Vagina (tissue), 2 donors: ENCODE measurements at places on chromosomes 7 and 10. TPM values are rescaled to one million over a fixed set of nuclear protein-coding genes. Genes with fewer than 3 reads are reported as not detected.

DNA sequence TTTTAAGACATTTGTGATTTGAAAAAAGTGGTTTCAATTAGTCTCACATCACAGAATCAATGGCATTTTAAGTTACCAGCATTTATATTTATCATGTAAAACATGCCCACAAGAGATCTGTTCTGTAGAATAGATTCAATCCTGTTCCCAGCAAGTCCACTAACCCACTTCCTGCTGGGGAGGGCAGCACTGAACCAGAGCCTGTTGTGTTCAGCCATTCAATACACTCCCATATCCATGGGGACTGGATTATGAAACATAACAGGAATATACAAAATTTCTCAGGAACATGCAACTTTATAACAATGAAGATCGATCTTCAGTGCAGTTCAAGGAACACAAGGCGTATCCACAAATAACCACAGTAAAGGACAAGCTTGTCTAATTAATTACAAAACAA, 24.4 kb upstream of the ANK3 start:
- no peak for DNase-seq

DNA sequence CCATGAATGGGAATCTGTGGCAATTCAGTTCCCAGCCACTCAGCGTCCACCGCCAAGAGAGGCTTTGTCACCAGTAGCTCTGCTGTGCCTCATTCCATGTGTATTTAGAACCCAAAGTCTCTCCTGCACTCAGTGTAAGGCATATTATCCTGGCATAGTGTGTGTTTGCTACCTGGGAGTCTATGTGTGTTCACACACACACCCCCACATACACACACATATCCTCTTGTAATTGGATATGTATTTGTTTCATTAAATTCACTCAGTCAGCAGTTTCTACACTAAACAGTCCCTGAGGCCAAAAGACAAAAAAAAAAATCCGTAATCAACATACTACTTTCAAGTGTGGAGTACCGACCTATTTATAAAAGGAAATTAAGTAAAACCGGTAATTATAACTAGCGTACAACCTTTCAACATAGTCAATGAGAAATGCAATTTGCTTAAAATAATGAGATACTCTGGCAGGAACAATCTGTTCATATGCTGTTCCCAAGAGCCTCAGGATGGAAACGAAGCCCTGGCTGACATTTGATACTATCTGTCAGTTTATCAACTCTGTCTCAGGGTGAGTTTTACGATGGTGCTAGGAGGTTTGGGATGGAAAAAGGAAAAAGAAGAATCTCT, 425.8 kb upstream of the CELF2 start:
- no peak for DNase-seq

DNA sequence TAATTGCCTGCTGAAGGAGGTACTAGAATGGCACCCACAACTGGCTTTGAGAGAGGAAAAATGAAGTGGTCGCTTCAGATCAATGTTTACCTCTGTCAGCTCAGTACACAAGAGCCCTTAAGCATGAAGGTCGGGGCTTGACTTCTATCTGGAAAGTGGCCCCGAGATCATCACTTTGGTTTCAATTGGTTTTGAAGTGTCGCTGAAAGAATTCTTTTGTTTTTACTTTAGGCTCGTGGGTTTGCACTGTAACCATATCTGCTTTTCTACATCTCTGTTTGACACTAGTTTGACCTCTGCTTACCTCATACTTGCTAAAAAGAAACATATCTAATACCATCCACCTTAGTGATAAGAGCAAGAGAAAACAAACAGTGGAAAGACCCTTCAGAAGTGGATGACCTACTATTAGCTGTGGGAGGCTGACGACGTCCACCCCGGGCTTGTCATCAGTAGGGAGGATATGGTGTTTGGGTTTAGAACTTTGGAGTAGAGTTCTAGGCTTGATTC, 361.8 kb downstream of the GATA3 start:
- DNase-seq = no peak

Gene SKIDA1
- 2.7 TPM for total RNA-seq

GRCh38 chr10:111885919-111886318, 297.6 kb downstream of the GPAM start:
- DNase-seq = no peak

DNA sequence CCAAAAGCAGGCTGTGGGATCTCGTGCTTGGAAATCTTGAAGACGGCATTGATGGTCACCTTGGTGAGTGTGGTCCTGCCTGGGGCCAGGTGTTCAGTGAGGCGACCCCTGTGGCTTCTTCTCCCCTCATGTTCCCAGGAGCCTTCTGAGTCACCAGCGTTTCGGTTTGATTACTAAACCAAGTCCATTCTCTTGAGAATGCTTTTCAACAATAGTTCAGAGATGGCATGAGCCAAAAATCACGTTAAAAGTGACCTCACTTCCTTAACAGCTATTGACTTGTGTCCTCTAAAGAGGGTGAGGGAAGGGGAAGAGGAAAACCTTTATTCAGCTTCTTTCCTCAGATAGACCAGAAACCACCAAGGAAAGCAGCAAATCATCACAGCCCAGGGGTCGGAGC, 315.2 kb downstream of the GATA3 start:
- DNase-seq = no peak

Gene JAKMIP3
- 0.49 TPM for total RNA-seq

DNA sequence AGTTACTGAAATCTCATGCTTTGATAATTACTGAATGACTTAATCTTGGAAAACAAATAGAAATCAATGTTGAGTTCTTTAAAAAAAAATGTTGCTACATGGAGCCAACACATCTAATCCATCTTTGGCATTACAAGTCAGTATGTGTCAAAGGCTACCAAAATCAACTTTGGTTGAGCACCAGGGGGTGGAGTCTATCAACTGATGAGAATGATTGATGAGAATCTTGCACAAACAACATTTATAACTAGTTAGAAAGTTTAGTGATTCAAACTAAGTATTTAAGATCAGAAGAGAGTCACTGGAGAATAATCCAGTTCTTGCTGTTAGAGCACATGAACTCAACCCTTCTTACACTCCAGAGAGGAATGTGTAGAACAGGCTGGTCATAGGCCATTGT, 70.5 kb upstream of the LRRC17 start:
- DNase-seq = no peak

DNA sequence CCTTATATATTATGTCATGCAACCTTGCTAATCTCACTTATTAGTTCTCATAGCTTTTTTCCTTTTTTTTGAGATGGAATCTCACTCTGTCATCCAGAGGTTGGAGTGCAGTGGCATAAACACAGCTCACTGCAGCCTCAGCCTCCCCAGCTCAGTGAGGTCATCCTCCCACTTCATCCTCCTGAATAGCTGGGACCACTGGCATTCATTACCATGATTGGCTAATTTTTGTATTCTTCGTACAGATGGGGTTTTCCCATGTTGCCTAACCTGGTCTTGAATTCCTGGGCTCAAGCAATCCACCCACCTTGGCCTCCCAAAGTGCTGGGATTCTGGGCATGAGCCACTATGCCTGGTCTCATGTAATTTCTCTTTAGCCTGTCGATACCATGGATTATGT, 89.1 kb upstream of the TRIM24 start:
- no peak for DNase-seq

Gene GPNMB
- 113 TPM for total RNA-seq

DNA sequence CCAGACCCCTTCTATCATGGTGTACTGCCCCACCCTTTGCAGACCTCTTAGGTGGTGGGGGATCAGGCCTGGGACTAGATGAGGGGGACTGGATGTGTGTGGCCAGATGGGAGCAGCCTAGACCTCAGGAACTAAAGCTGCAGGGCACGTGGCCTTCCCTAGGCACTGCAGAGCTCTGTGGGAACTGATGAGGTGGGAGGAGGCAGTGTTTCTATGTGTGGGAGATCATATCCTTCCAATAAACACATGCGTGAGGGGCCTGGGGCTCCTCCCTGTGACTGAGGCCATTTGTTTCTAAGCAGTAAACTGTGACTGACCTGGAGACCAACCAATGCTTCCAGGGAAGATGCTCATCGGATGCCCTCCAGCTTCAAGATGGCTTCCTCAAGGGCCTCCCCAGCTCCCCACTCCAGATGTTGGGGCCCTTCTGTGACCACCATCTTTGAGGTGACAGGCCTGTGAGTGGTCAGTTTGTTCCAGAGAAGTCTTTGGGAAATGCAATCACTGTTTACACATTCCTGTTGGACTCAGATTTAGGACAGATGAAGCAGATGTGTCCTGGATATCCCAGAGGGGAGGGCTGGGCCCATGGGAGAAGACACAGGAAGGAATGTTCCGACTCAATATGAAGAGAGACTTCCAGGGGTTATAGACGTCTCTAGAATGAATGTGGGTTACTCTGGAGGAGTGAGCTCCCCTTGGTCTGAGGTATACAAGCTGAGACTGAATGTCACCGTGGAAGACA, 23.6 kb upstream of the ZCCHC24 start:
- peak; percentile 81 for DNase-seq

Gene CRHR2
- not detected for total RNA-seq

- no peak for DNase-seq
Measured at GRCh38 chr10:66301078-66301477, 624.8 kb upstream of the LRRTM3 start.

Gene MRC1
- total RNA-seq = 18.9 TPM

GRCh38 chr7:36261019-36261754, 108.1 kb downstream of the EEPD1 start:
- no peak for DNase-seq

DNA sequence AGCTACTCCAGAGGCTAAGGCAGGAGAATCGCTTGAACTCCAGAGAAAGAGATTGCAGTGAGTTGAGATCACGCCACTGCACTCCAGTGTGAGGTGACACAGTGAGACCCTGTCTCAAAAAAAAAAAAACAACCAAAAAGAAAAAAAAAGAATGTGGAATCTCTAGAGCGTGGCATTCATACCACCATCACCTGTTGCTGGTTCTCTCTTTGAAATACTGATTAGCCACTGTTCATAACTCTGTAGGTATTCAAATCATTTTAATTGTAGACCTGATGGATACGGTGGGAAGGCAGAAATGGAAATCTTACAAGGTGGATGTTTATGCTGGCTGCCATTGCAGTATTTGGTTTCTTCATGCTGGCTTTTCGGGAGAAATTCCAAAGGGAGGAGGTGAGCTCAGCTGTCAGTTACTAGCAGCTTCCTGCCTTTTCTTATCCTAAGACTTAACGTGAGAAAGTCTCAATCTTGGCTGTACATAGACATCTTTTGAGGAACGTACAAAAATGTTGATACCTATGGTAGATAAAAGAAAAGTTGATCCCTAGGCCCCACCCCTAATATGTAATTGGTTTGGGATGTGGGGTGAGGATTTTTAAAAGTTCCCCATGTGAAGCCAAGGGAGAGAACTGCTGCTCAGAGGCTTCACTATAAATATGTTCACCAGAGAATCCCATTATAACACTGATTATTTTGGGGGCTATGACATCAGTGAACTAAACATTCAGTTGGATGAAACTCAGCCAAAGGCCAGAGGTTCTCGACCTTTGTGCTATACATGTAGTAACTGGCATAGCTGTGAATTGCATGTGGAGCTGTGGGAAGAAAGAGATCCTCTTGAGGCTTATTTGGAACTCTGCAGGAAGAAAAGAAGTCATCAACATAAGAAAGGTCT, 26.9 kb upstream of the MKLN1 start:
- no peak for DNase-seq

GRCh38 chr10:131786756-131787605, 113.8 kb upstream of the PPP2R2D start:
- peak; percentile 28 for DNase-seq

DNA sequence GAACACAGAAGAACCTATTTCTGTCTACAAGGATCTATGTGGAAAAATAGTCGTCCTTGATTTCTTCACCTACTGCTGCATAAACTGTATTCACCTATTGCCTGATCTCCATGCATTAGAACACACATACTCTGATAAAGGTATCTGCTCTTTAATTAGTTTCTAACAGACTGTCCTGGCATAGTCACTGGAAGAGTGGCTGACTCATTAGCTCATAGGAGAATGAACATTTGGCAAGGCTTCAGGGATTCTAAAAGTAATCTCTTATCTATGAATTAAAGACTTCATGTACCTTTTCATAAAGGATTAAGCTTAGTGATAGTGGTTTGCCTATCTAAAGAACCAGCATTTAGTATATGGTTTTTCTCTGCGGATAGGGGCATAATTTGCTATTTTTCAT, 4.1 kb downstream of the NHLRC2 start:
- DNase-seq = no peak

DNA sequence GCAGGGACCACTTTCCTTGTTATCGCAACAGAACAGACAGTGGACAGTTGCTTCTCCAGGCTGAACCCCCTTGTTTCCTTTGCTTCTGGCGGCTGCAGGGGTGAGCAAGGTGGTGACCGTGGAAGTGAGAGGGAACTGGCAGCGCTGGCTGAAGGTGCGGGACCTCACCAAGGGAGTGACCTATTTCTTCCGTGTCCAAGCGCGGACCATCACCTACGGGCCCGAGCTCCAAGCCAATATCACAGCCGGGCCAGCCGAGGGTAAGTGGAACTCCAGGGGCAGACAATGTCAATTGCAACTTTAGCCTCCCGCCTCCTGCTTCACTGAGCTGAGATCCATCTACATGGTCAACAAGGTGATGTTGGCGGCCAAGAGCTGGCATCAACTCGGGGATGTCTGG, 462.1 kb upstream of the FOXK1 start:
- DNase-seq = no peak

DNA sequence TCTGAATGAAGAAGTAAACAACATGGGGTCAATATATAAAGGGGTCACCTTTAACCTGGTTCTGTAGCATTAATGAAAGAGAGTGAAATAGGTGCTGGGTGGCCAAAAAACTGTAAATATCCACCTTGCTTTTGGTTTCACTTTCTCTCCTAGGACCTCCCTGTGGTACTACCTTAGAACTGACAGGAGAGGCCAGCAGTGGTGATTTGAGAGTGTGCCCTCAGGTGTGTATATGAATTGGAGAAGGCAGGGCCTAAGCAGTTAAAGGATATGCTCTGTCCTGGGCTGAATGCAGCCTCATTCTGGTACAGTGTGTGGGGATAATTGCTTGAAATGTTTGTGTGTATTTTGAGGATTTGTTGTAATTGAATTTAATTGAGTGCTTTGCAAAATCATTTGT, 62.0 kb downstream of the BBS9 start:
- DNase-seq = no peak

DNA sequence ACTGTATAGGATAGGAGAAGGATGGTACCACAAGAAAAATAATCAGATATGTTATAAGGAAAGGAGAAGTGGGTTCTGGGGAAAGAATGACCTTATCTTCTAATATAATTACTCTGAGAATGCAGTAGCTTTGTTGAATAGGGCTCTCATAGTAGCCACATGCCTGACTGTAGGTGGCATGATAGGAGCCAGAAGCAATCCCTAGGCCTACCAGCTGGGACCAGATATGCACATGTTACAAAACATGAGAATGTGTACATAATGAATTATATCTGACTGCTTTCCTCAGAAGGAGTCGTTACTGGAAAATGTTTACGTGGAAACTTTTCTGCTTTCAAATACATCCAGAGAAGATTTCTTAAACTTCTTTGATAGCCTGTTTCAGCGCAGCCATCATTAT, 53.2 kb upstream of the FAM3C start:
- DNase-seq = no peak

DNA sequence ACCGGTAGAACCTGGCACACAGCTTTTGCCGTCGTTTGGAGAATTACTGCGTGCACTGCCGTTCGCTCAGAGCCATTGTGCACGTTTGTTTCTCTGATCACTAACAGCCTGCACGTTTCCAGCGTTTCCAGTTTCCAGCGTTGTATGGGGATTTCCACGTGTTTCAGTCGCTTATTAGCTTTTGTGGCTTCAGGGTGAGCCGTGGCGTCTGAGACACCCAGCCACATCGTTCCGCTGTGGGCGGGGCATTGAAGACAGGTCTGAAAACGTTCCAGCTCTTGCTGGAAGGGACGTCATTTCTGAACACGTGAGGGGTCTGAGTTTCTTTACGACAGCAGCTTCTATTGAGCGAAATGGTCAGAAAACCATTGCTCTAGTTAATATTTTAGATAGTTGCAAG, 164.8 kb downstream of the DNAJB6 start:
- DNase-seq = no peak

Gene ADCY1
- total RNA-seq = 2.5 TPM

GRCh38 chr10:105981679-105982078, 1182.8 kb downstream of the SORCS1 start:
- no peak for DNase-seq
